ENCODE measurements at places on chromosomes 3 and 15. TPM values are rescaled to one million over a fixed set of nuclear protein-coding genes. Genes with fewer than 3 reads are reported as not detected.

DNA sequence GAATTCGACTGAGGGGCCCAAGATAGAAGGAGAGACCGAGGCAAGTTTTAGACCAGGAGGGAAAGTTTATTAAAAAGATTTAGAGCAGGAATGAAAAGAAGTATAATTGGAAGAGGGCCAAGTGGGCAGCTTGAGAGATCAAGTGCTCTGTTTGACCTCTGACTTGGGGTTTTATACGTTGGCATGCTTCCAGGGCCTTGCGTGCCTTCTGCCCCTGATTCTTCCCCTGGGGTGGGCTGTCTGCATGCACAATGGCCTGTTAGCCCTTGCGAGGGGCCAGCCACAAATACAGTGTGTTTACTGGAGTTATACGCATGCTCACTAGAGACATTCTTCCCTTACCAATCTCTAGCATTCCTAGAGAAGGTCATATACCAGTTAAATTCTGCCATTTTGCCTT, 70.7 kb upstream of the LARS2 start:
- H3K4me1 ChIP-seq, result no peaks in the 10 kb centered on the region
- no peaks in the 10 kb centered on the region for H3K27me3 ChIP-seq
- H3K4me3 ChIP-seq, result no peak overlapping the region

The TP63 gene
- total RNA-seq, result 26.8 TPM

DNA sequence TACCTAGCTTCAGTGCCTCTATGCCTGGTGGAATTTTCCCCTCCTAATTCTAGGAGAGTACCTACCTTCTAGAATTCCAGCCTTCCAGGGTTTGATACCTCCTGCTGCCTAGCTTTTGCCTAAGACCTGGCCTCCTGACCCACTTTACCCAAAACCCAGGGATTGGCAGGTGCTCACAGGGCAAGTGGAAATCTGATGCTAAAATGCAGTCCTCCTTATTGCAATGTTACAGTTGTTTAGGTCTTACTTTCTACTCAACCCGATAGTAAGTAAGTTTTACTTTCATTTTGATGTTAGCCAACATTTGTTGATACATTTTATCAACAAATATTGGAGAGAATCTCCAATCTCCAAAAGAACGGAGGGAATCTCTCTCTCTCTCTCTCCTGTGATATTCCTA, 275.9 kb downstream of the DOCK3 start:
- H3K36me3 ChIP-seq, result no peaks in the 10 kb centered on the region
- no peak overlapping the region for H3K4me3 ChIP-seq
- no peaks in the 10 kb centered on the region for H3K27me3 ChIP-seq
- no peak for DNase-seq

- H3K36me3 ChIP-seq, result no peaks in the 10 kb centered on the region
- H3K4me3 ChIP-seq, result no peak overlapping the region
Measured at GRCh38 chr3:100957261-100957986, 35.8 kb downstream of the ABI3BP start.

- no peak overlapping the region for H3K27ac ChIP-seq
- H3K36me3 ChIP-seq, result no peaks in the 10 kb centered on the region
- H3K4me3 ChIP-seq, result no peak overlapping the region
- H3K4me1 ChIP-seq, result no peaks in the 10 kb centered on the region
- H3K27me3 ChIP-seq, result no peaks in the 10 kb centered on the region
- no peak for DNase-seq
Measured at GRCh38 chr3:157786618-157787017, 283.4 kb upstream of the VEPH1 start.

DNA sequence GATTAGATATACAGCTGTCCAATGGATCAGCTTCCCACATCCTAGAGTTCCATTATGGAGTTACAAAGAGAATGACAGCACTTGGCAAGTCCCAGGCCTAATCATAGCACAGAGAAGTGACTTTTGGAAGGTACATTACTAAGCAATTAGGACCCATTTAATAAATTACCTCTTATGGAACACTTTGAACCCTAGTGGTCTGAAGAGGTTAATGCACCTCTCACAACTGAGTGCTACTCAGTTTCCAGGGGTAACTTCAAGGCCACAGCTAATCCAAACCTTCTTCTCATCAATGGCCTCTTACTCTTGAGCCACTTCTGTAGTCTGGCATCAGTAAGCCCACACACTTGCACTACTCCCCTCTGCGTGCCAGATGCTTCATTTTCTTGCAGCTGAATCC, 34.9 kb upstream of the MEIS2 start:
- H3K27ac ChIP-seq, result no peak overlapping the region
- no peaks in the 10 kb centered on the region for H3K4me1 ChIP-seq
- H3K36me3 ChIP-seq, result no peaks in the 10 kb centered on the region
- no peak for DNase-seq
- no peak overlapping the region for H3K4me3 ChIP-seq

The RBP2 gene
- total RNA-seq, result not detected

DNA sequence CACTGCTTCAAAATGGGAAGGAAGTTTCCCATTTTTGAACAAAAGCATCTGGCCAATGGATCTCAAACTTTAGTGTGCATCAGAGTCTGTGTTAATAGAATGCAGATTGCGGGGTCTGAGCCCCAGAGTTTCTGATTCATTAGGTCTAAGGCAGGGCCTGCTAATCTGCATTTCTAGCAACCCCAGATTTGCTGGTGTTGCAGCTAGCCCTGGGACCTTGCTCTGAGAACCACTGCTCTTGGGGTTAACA, 30.7 kb upstream of the USP3 start:
- no peak overlapping the region for H3K27ac ChIP-seq
- no peak for DNase-seq
- H3K36me3 ChIP-seq, result no peaks in the 10 kb centered on the region
- no peak overlapping the region for H3K4me3 ChIP-seq
- peaks cover 5% of the 10 kb centered on the region for H3K4me1 ChIP-seq

GRCh38 chr15:63073497-63074172, 31.1 kb downstream of the TPM1 start:
- H3K4me3 ChIP-seq, result no peak overlapping the region
- H3K27me3 ChIP-seq, result no peaks in the 10 kb centered on the region

- no peaks in the 10 kb centered on the region for H3K27me3 ChIP-seq
- DNase-seq, result no peak
- no peak overlapping the region for H3K4me3 ChIP-seq
- H3K4me1 ChIP-seq, result no peaks in the 10 kb centered on the region
Measured at GRCh38 chr15:27575521-27575920, 523.6 kb downstream of the OCA2 start.

The ALS2CL gene
- 5.4 TPM for total RNA-seq

GRCh38 chr15:52683580-52683979, 4.4 kb upstream of the ATOSA start:
- no peak overlapping the region for H3K4me3 ChIP-seq
- no peak for DNase-seq
- no peak overlapping the region for H3K27ac ChIP-seq
- H3K36me3 ChIP-seq, result no peaks in the 10 kb centered on the region

- H3K36me3 ChIP-seq, result no peaks in the 10 kb centered on the region
- H3K4me3 ChIP-seq, result no peak overlapping the region
- H3K27ac ChIP-seq, result peak overlapping the region; percentile 84
- peaks cover 31% of the 10 kb centered on the region for H3K4me1 ChIP-seq
Measured at GRCh38 chr15:62942428-62942827, 100.1 kb upstream of the TPM1 start.

The GOLGA8G gene
- not detected for total RNA-seq

DNA sequence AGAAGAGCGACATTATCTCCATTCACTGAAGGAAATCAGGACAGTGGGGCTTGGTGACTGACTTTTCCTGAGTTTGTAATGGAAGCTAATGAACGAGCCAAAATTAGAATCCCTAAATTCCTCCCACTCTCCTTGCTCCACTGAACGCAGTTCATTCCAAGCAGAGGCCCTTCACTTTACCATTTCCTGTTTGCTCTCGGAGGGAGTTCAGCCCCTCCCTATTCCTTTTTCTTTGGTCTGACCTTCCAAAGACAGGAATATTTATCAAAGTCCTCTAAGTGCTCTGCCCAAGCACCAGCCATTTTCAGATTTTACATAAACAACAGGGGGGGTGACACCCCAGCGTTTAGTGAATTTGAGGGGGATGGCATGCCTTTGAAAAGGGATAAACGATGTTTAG, 24.0 kb upstream of the PTPRG start:
- no peak overlapping the region for H3K4me3 ChIP-seq
- no peaks in the 10 kb centered on the region for H3K36me3 ChIP-seq
- no peak for DNase-seq
- no peaks in the 10 kb centered on the region for H3K27me3 ChIP-seq
- H3K27ac ChIP-seq, result no peak overlapping the region

DNA sequence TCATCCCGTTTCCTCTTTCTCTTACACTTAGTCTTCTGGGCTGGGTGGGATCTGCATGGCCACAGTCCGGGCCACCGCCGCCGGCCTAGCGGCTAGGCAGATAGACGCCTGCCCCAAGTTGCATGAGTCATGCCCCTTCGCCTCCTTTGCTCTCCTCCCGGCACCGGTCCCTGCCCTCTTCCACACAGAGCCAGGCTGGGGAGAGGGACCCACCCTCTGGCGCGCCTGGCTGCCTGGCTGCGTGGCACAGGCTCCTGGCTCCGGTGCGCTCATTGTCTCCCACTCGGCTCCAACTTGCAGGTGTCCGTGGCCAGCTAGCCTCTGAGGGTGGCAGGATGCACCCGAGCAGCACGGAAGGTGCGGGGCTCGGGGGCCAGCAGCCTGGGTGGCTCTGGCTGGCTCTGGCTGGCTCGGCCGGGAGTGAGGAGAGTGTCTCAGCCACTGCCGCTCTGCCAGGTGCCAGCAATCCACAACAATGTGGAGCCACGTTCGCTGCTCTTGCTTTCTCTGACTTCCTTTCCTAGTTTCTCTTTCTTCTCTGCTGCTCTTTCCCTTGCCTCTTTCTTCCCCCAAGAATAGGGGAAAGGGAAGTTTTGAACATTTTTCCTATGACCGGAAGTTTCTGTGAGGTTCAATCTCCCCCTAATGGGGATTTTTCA, 22.4 kb upstream of the MTHFS start:
- peaks cover 4% of the 10 kb centered on the region for H3K36me3 ChIP-seq
- no peak overlapping the region for H3K4me3 ChIP-seq
- no peak overlapping the region for H3K27ac ChIP-seq
- no peaks in the 10 kb centered on the region for H3K27me3 ChIP-seq
- no peak for DNase-seq
- peaks cover under 1% of the 10 kb centered on the region for H3K4me1 ChIP-seq

- no peaks in the 10 kb centered on the region for H3K36me3 ChIP-seq
- no peaks in the 10 kb centered on the region for H3K4me1 ChIP-seq
- H3K27me3 ChIP-seq, result no peaks in the 10 kb centered on the region
- no peak for DNase-seq
- no peak overlapping the region for H3K27ac ChIP-seq
Measured at GRCh38 chr3:108311797-108312196, 15.4 kb downstream of the HHLA2 start.

DNA sequence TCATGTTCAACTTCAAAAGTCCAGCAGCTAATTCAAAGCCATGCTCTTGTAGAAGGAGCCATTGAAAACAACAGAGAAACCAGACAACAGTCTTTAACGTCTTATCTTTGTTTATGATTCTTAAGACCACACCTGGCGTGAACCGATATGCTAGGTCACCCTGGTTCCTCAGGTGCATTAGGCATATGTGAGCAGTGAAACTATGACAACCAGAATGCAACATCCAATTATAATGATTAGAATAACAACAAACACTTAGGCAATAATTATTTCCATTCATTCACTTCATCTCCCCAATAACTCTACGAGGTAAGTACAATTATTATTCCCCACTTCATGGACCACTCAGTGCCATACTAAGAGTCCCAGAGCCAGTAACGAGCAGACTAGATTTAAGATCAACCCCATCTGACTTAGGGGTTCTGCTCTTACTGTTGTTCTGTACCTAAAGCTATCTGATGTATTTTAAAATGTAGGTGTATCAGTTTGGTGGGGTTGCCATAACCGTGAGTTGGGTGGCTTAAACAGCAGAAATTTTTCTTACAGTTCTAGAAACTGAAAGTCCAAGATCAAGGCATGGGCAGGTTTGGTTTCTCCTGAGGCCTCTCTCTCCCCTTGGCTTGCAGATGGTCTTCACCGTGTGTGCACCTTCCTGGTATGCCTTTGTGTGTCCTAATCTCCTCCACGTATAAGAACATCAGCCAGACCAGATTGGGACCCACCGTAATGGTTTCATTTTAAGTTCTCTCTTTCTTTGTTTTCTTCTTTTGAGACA, 997.8 kb upstream of the CFAP20DC start:
- no peak overlapping the region for H3K27ac ChIP-seq
- H3K27me3 ChIP-seq, result no peaks in the 10 kb centered on the region
- H3K36me3 ChIP-seq, result no peaks in the 10 kb centered on the region
- no peak overlapping the region for H3K4me3 ChIP-seq
- DNase-seq, result no peak
- H3K4me1 ChIP-seq, result no peaks in the 10 kb centered on the region

DNA sequence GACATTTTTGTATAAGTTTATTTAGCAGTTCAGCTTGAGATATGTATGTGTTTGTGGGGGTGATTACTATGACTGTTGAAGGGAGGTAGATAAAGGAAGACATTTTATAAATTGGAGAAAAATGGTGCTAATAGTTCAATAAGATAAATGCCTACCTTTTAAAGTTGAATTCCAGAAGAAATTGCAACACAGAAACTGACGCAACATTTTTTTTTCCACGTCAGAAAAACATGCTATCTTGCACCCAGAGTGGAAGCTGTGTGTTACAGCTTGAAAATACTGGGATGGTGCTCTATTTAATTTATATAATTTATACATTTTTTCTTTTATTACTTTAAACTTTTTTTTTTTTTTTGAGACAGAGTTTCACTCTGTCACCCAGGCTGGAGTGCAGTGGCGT, 171.7 kb downstream of the WNT5A start:
- no peak for DNase-seq
- no peaks in the 10 kb centered on the region for H3K4me1 ChIP-seq
- H3K27me3 ChIP-seq, result no peaks in the 10 kb centered on the region
- no peak overlapping the region for H3K27ac ChIP-seq
- no peak overlapping the region for H3K4me3 ChIP-seq

- peak overlapping the region; percentile 59 for H3K27ac ChIP-seq
- DNase-seq, result no peak
- peaks cover 5% of the 10 kb centered on the region for H3K4me1 ChIP-seq
- H3K36me3 ChIP-seq, result no peaks in the 10 kb centered on the region
Measured at GRCh38 chr15:60128000-60128376, 123.9 kb downstream of the FOXB1 start.

DNA sequence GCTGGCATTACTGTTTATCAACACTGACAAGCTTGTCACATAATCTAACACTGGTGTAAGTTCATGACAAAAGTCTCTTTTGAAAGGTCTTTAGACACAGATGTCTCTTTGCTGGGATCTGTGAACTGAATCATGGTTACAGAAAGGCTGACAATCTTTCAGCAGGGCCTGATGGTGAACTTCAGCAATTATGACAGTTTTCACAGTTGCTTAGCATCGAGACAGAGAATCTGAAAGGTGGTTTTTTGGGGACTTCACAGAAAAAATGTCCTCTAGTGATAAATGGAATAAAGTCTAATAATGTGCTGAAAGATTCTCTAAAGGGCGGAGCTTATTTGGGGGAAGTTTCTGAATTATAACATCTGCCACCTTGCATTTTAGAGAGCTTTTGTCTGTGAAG, 32.3 kb downstream of the CLDN1 start:
- H3K4me3 ChIP-seq, result no peak overlapping the region
- no peak overlapping the region for H3K27ac ChIP-seq
- no peaks in the 10 kb centered on the region for H3K36me3 ChIP-seq
- DNase-seq, result no peak
- H3K27me3 ChIP-seq, result no peaks in the 10 kb centered on the region
